NCI-H1694 (cell line): ENCODE measurements at places on chromosomes 3 and 15.

DNA sequence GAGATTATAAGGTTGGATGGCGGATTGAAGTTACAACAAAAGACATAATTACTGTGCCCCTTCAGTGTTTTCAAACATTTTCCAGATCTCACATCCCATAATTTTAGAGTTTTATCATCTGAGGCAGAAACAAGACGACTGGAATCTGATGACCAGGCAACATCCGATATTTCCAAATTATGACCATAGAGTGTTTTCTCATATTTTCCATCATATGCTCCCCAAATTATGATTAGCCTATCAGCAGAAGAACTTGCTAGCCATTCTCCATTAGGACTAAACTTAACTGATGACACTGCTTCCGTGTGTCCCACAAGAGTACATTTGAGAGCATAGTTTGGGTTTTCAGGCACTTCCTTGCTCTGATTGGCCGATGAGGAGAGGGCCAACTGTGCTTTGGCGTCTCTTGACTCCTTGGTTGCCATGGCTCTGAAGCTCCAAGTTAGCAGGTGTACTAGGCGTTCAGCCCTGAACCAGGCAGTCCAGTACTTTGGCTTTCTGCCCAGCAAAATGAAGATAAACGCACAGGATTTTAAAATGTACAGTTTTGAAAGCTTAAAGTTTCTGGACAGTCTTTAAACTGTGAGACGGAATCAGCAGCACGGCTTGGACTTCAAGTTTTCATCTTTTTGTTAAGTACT is 638 bp downstream of the WDR5B start:
- no peak for DNase-seq

DNA sequence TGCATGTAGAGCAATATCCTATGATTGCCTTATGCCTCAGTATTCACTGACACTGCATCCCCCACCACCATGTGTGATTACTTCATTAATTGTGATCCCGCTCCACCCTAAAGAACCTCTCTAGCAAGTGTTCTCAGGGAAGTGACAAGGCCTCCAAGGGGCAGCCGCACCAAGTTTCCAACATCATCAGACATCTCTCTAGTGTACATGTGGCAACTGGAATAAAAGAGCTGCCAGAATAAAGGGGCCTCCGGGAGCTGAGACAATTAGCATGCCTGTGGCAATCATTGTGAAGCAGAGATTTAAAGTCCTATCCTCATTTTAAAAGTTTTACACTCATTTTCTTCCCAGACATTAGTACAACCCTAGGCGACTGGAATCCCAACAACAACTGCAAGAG is 902.1 kb upstream of the SEMA6D start:
- DNase-seq: no peak

GRCh38 chr3:34844323-34844620 is 795.1 kb upstream of the ARPP21 start:
- no peak for DNase-seq

GRCh38 chr3:196311-197148 is at the start of gene CHL1:
CHL1 (plus strand) TSS chr3:196763; CDS start chr3:319777, 123,014 bp downstream.
- DNase-seq: no peak

DNA sequence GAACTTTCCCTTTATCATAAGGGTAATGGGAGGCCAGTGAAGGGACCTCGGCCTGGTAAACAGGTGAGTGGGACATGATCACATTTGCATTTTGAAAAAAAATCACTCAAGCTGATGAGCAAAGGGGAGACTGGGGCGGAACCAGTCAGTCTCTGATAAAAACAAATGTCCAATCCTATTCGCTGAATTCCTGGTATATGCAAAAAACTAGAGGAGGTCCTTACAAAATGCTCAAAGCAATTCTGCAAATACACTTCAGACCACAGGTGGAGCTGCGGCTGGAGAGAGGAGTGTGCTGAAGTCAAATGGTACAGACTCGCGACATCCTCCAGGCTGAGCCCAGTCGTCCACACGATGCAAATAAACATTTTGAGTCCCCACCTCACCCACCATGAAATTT is 166.7 kb downstream of the FOXP1 start:
- no peak for DNase-seq

DNA sequence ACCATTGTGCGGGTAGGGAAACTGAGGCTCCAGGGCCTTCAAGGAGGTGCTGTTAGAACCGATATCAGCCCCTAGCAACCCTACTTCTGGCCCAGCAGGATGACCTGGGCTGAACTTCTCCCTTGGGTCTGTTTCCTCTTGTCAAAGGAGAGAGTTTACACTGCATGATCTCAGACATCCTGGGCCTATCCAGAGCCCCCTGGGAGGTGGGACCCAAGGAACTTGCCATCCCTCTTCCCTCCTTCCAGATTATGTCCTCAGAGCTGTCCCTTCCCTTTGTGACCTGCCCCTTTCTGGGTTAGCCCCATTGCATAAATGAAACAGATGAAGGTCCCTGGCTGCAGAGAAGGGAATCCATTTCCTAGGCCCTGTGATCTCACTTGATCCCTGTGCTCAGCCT is 12.3 kb upstream of the DNAH1 start:
- no peak for DNase-seq

DNA sequence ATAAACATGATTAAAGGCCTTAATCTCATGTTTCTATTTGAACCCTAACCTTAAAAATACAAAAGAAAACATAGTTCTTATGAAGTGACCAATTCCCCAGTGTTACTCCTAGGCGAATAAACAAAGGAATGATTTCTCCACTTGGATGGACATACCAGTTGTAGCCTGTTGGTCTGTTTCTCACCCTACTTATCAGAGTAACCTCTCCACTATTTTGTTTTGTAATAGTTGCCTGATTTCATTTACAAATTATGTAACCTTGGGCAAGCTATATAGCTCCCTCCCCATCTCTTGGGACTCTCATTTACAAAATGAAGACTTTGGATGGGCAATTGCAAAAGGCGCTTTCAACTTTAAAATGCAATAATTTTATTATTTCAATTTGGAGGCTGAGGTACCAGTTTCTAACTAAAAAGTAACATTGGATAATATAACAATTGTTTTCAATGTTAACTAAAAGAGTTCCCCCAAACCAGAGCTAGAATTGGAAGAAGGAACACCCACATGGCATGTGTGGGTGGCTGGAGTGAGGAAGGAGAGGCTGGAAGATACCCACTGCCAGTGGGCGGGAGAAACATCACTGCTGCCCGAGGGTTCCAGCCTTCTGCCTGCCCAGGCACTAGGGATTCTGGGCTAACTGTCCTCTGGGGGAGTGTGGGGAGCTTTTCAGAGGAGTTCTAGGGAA is 74.2 kb downstream of the RFTN1 start:
- DNase-seq: no peak

DNA sequence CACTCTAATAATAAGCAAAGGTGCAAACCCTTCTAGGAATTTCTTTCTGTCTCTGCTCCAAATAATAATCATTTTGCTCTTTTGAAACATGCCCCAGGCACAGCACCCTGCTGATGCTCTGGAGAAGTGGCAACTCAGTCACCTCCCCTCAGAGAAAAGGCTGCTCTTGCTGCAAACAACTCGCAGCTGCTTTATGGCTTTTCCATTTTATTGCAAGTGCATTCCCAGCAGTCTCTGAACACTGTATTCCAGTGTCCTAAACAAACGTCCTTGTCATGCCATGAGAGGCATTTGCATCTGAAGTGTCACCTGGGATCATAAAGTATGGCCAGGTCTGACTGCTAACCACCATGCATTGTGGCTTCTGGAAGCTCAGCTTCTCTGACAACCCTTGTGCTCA is 358.1 kb upstream of the TRIM42 start:
- no peak for DNase-seq
